NCI-H2081 (cell line): ENCODE measurements at places on chromosomes 1 and 21.

- DNase-seq = peak; percentile 70
These were observed 16.6 kb upstream of the RNF19B start for GRCh38 chr1:32981003-32981901.

DNA sequence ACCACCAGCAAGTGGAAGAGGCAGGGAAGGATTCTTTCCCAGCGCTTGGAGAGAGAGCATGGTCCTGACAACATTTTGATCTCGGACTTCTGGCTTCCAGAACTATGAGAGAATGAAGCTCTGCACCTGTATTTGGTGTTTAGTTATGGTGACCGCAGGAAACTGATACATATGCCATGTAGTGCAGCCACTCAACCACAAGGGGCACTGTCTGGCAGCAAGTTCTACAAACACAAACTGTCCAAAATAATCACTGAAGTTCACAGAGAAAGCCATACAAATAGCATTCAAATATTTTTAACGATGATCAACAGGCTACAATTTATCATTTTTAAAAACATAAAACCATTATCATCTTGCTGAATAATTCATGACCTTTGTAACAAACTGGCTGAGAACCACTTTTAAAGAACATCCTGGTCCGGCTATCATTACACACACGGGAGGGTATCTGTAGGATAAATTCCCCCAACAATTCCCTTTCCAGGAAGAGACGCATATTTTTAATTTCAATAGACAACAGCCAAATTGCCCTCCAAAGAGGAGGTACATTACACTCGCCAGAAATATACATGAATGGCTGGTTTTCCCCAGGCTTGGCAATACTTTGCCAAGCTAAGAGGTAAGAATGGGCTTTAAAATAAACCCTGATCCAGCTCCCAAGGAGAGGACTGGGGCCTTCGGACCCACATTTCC, 9.2 kb upstream of the CBR3 start:
- peak; percentile 37 for DNase-seq

GRCh38 chr1:6801966-6802365, 16.7 kb downstream of the CAMTA1 start:
- no peak for DNase-seq

DNA sequence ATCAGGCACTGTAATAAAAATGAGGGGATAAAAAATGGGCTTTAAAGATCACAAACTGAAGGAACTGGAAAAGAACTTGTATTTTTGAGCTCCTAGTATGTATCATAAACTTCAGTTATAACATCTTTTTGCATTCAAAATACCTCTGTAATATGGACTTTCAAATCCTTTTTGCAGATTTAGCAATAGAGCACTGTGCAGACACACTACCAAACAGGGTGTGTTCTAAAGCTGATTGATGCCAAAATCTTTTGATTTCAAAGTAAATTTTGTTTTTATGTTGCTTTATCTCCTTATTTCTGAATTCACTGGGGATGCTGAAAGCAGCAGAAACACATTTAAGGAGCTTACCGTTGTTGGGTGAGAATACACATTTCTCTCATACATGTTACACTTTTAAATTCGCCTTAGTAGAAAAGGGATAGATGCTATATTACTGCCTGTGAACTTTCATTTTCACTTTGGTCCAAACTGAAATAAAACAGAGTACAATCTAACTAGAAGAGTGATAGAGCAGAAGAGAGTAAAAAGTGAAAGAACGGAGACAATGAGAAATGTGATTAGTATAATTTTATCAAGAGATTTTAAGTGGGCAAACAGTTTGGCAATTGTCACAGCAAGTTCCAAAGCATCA, 1126.6 kb downstream of the BRINP3 start:
- no peak for DNase-seq

- no peak for DNase-seq
These were observed 16.0 kb upstream of the LRRC7 start for GRCh38 chr1:69551476-69552324.

GRCh38 chr1:229989591-229990248, 77.3 kb upstream of the GALNT2 start:
- DNase-seq = no peak

DNA sequence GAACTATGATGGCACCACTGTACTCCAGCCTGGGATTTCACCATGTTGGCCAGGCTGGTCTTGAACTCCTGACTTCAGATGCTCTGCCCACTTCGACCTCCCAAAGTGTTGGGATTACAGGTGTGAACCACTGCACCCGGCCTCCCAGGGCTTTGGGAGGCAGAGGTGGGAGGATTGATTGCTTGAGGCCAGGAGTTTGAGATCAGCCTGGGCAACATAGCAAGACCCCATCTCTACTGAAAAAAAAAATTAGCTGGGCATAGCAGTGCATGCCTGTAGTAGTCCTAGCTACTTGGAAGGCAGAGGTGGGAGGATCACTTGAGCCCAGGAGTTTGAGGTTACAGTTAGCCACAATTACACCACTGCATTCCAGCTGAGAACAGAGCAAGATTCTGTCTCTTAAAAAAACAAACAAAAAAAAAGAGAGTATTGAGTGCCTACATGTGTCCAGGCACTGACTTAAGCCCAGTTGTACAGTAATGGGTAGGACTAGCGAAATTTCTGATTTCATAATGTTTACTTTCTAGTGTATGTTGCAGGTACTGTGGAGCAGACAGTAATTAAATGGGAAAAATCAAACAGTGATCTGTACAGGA, 4.2 kb downstream of the MANEAL start:
- DNase-seq = no peak
